Right renal cortex interstitium (tissue), 3 donors: ENCODE measurements at places on chromosomes 3 and 15.

- no peak for DNase-seq
Measured at GRCh38 chr15:51121118-51121517, 26.4 kb upstream of the TNFAIP8L3 start.

DNA sequence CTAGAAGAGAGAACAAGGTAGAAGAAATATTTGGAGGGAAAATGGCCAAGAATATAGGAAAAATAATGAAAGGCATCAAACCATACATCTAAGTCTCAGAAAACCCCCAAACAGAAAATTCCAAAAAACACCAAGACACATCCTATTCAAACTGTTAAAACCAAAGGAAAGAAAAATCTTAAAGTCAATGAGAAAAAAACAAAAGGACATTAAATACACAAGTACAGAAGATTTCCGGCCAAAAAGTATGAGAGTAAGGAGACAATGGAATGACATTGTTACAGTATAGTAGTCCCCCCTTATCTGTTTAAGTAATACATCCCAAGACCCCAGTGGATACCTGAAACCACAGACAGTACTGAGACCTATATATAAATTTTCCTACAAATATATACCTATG lies 18.8 kb downstream of the CLASP2 start:
- DNase-seq: no peak

- no peak for DNase-seq
Measured at GRCh38 chr3:137347817-137348368, 390.1 kb downstream of the IL20RB start.

DNA sequence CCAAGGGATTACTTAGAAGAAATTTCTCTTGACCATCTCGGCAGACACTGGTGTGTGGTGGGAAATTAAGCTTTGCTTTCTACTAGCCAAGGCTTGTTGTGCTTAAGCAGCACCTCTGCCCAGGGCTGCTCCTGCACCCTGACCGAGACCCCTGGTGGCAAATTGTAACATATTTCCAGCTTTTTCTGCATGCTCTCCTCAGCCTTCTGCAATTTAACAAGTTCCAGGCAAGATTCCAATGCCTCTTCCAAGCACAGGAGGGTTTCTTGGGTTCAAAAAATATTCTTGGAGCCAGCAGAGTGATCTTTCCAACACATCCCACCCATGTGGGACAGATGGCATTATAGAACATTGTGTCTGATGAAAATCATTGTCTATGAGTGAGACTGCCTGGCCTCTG lies 210.5 kb downstream of the CLSTN2 start:
- no peak for DNase-seq

DNA sequence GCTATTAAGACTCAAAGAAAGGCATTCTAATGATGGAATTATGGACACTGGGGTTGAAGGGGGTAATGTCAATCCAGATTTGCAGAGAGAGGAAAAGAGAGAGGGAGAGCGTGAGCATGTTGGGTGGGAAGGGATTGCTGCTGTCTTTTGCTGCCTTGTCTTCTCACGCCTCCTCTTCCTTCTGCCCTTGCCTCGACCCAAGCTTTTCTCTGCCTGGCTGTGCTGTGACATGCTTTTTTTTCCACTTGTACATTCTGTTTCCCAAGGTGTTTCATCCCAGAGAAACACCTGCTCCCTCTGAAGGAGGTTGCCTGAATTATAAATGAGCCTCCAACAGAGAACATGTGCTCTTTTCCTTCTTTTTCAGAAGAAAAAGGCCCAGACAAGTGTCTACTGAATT lies 80.3 kb downstream of the BDH1 start:
- DNase-seq: no peak

DNA sequence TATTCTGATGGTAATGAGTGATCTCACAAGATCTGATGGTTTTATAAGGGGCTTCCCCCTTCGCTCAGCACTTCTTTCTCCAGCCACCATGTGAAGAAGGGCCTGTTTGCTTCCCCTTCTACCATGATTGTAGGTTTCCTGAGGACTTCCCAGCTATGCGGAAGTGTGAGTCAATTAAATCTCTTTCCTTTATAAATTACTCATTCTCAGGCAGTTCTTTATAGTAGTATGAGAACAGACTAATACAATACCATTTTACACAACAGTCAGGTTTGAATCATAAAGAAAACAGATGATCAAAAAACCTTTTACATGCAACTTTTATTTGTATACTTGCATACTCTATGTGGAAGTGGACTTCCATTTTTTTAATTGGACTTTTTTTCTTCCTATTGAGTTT lies 46.7 kb upstream of the CBLB start:
- DNase-seq: no peak

DNA sequence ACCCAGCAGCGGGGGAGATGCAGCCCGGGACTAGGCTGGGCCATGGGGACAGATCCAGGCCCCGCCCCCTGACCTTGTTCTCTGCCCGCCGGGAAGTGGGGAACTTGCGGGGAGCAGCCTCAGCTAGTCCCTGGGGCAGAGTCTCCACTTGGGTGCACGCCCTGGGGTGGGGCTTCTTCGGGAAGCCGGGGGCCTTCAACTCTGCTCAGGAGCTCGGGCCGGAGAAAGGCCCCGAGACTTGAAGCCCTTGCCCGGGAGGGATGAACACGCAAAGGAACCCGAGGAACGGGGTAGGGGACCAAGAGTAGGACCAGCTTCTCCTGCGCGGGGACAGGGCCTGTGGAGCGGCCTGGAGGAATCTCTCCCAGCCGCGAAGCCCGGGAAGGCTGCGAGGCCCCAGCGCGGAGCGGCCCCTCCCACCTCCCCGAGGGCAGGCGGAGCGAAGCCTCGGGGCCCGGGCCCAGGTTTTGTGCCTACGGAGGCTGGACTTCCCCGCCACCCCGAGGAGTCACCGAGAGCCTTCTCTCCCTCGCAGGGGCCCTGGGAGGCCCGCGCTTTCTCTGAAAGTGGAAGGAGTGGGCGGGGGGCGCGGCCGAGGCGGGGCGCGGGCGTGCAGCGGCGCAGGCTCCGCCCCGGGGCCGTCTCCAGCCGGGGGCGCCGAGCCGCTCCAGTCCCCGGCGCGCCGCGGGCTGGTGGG lies at the start of gene ITPKA:
TSS of gene ITPKA (plus strand) at position 670 of the 697 bp plus-strand sequence. CDS start 54 bp downstream, outside the sequence.
- DNase-seq: no peak

DNA sequence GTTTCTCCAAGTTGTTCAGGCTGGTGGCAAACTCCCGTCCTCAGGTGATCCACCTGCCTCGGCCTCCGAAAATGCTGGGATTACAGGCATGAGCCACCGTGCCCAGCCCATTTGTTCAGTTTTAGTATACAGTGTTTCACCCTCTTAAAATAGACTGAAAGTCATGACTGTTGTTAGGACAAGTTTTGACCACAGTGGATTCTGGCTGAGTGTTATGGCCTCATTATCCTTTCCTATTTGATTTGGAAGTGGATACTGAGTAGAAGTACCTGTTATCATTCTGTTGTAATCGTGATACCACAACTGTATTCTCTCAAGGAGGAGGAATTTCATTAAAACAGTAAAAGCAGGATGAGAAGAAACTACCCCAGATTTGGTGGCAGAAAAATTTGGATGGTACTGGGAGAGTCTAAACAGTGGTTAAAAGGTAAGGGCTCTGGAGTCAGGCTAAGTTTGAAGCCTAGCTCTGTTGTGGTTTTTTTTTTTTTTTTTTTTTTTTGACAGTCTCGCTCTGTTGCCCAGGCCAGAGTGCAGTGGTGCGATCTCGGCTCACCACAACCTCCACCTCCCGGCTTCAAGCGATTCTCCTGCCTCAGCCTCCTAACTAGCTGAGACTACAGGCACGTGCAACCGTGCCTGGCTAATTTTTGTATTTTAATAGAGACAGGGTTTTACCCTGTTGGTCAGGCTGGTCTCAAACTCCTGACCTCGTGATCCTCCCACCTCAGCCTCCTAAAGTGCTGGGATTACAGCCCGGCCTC lies 2.6 kb downstream of the MAP2K1 start:
- no peak for DNase-seq

- DNase-seq: no peak
Measured at GRCh38 chr3:69602112-69602511, 137.2 kb upstream of the MITF start.

DNA sequence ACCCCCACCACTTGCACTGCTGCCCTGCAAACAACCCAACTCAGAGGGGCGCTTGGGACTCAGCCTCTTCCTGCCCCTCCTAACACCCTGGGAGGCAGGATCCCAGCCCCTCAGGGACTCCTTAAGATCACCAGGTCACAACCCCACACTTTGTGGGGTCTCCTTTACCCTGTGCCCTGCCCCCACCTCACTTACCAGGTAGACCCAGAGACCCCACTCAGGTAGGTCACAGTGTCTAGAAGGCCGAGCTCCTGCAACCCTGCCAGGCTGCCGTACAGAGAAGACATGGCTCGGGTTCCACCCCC lies 9.1 kb downstream of the PLA2G4F start:
- no peak for DNase-seq

GRCh38 chr3:149703466-149703865 lies 45.6 kb upstream of the WWTR1 start:
- DNase-seq: no peak
